ENCODE measurements at places on chromosomes 7 and 10. TPM values are rescaled to one million over a fixed set of nuclear protein-coding genes. Genes with fewer than 3 reads are reported as not detected.

Gene AKR1C8
- not detected for total RNA-seq

- no peak for DNase-seq
Measured at GRCh38 chr10:125054669-125055268, 105.6 kb downstream of the CTBP2 start.

GRCh38 chr10:129678186-129678585 lies 211.1 kb downstream of the MGMT start:
- DNase-seq = no peak

DNA sequence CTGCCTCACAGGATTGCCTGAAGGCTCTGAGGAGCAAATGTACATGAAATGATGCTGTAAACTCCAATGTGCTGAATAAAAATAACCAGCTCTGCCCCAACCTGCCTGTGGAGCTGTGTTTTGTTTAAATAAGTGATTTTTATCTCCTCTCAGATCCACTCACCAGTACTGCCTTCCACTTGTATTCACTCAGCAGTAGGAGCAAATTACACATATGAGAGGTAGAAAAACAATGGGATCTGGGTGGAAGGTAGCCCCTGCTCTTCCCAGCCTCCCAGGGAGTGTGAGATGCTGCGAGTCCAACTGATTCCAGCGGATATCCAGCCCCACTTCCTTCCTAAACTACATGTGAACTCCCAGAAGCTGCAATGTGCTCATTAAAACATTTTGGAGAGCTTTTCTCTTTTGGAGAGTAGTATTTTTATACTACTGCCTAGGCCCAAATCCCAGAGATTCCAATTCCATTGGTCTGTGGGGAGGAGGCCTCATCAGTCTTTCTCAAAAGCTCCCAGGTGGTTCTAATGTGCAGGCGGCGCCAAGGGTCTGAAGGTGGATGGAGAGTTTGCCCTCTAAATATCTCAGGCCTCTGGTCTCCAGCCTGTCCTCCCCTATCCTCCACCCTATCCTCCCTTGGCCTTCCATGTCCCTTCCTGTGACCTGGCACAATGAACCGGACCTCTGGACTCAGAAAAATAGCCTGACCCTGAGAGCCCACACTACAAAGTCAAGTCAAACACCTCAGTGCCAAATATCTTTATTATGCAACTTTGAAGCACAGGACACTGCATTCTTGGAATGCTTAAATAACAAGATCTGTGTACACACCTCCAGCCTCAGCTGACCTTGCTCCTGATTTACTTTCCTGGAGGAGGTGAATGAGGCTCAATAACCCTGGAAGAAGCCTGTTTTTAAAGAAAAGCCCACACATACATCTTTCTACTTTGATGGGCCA lies 46.2 kb downstream of the CPVL start:
- no peak for DNase-seq

Gene STEAP1B
- 38.6 TPM for total RNA-seq

Gene OR2A42
- not detected for total RNA-seq

DNA sequence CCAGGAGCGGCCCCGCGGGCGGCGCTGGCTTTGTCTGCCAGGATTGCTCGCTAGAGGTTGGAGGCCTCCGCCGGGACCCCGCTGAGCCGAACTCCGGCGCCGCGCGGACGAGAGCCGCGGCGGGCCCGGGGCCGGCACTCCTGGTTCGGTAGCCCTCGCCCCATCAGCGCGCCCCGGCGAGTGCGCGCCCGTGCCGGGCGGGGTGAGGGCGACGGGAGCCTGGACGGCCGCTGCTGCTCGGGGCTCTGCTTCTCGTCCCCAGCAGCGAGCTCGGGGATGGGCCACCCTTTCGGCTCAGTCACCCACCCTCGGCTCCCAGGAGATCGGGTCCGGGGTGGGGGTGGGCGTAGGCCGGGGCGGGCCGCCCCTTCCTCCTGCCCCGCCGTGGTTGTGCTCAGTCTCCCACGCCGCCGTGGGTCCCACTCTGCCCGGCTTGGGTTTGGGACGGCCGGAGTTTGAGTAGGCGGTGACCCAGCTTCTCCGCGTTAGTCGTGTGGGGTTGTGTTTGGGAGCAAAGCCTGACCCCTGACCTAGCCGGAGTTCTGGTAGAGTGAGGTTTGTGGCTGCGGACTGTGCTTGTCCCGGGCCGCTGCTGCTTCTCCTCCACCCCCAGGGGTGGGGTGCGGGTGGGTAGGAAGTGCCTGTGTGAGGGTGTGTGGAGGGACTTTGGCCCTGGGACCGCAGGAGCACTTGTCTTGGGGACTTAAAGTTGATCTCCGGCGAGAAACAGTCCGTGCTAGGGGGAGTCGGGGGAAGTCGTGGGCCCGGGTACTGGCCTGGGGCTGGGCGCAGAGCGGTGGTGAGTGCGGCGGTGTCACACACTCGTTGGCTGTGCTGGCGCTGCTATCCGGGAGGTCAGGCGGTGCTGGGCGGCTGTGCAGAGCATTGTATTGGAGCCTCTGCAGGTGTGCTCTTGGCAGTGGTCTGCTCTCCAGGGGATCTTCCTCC lies 677 bp downstream of the TSPAN14 start:
- peak; percentile 28 for DNase-seq

- DNase-seq = peak; percentile 40
Measured at GRCh38 chr7:112410092-112410491, 40.2 kb upstream of the IFRD1 start.

DNA sequence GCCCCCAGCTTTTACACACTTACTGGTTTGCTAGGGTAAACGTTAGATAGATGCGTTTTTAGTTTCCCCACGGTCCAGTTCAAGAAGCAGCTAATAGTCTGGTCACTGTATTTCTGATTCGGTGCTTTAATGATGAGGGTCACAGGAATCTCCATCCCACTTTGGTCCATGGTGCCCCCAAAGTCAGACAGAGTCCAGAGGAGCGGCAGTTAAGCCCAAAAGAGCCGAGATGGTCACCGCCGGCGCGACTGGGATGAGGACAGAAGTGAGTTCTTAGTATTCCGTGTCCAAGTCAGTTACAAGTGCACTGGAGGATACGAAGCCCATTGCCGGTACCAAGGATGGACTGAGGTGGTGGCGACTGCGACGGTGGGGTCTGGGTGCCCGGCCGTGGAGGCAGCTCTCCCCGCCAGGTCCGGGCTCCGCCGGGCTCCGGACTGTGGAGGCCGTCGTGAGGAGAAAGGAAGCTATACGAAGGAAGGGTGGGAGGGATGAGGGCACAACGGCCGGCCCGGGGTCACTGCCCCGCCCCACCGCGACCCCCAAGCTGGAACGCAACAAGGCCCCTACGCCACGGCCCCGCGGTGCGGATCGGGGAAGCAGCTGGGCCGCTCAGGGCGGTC lies 663 bp downstream of the HERPUD2 start:
- peak; percentile 30 for DNase-seq

Gene SFRP5
- not detected for total RNA-seq

- DNase-seq = no peak
Measured at GRCh38 chr7:12859761-12860160, 172.3 kb downstream of the ARL4A start.

DNA sequence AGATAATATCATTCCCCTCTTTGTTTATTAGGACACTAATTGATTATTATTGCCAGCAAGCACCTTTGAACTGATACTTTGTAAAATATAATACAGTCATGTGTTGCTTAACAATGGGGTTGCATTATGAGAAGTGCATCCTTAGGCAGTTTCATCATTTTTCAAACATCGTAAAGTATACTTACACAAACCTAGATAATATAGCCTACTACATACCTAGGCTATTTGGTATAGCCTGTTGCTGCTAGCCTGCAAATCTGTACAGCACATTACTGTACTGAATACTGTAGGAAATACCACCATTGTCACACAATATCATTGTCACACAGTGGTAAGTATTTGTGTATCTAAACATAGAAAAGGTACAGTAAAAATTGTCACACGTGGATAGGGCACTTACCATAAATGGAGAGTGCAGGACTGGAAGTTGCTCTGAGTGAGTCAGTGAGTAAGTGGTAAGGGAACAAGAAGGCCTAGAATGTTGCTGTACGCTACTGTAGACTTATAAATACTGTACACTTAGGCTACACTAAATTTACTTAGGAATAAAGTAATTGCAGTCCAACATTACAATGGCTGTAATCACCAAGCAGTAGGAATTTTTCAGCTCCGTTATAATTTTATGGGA lies 70.7 kb downstream of the LCOR start:
- no peak for DNase-seq

Gene PNLIPRP3
- total RNA-seq = not detected

GRCh38 chr7:73602721-73603651 lies 21.3 kb downstream of the MLXIPL start:
- DNase-seq = no peak

DNA sequence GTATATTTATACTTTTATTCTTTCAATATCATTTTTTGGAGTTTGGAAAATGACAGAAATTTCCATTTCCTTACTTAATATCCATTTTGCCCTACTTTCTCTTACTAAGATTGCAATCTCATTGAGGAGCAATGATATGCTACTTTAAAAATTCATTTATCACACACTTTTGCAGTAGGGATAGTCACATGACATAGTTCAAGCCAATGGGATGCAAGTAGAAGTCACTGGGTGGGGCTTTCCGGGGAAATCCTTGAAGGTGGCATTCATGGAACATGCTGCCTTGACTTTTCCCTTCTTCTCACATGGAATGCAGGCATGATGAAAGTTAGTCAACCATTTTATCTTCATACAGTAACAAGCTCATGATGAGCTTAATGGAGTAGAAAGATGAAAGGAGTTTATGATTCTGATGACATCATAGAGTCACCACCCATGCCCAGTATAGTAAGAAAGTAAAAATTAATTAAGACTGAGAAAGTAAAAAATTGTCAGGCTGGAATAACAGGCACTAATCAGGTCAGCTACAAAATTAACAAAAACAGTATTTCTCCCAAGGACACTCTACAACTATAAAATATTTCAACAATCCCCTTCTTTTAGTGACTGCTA lies 33.4 kb downstream of the IQUB start:
- no peak for DNase-seq

- DNase-seq = no peak
Measured at GRCh38 chr7:95534796-95535195, 49.1 kb downstream of the ASB4 start.

DNA sequence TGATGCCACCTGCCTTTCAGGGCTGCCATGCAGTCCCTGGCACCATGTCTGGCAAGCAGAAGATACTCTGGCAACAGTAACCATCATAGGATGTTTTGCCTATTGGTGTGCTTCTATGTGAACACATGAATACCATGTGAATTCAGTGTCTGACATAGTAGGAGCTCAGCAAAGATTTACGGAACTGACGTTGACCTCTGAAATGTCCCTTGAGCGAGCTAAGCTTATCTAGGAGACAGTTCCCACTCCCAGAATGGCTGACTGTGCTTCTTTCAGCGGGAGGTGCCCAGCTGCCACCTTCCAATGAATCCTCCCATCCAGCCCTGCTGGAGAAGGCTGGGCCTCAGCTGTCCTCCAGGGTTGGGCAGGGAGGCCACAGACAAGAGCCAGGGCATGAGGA lies 71.2 kb upstream of the LRRC18 start:
- DNase-seq = no peak

- DNase-seq = no peak
Measured at GRCh38 chr10:63331586-63331985, 134.2 kb downstream of the JMJD1C start.

Gene CYP2E1
- 0.82 TPM for total RNA-seq

Gene KEL
- not detected for total RNA-seq

GRCh38 chr7:17863095-17863808 lies 77.0 kb downstream of the SNX13 start:
- no peak for DNase-seq

Gene ADCY1
- total RNA-seq = 0.72 TPM

DNA sequence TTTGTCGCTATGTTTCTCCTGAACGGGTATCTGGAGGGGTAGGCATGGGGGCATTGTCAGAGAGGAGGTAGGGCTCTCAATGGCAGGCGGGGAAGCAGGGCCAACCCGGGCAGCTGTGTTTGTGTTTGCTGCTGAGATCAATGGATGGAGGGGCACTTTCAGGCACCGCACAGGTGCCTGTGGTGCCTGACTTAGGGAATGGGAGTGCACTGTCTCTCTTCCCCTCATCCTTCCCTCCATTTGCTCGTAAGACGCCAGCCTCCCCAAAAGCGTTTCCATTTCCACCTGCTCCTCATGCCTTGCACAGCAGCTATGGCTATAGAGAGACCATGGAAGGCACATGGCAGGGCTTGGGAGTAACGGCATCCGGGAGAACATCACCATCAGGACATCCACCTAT lies 615.9 kb upstream of the FOXK1 start:
- DNase-seq = no peak

- no peak for DNase-seq
Measured at GRCh38 chr7:6422926-6423632, 24.7 kb downstream of the DAGLB start.

DNA sequence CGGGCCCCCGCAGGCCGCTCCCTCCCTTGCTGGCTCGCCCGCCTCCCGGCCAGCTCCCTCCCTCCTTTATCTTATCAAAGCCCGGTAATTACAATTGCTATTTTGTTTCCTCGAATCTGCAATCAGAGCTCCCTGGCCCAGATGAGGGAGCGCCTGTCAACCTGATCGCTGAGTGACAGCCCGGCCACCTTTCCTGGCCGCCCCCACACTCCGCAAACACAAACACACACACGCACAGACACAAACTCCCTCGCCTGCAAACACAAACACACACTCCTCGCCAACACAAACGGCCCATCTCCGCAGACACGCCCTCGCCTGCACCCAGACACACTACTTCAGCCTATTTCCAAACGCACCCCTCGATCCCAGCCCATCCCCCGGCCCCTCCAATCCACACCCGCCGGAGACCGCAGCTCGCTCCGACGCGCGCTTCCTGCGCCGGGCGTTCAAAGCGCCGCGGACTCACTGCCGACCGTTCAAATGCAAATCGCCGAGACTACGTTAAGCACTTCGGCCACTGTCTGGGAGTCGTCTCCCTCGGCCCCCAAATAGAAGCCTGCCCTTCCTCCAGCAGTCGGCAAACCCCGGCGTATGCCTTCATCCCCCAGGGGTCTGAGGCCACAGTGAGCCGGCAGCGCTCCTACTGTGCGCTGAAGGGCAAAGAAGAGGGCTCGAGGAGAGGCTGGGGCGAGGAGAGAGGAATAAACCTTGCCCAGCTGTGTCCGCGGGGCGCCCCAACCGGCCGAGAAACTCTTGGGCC lies 3.0 kb upstream of the FGF8 start:
- peak; percentile 15 for DNase-seq

DNA sequence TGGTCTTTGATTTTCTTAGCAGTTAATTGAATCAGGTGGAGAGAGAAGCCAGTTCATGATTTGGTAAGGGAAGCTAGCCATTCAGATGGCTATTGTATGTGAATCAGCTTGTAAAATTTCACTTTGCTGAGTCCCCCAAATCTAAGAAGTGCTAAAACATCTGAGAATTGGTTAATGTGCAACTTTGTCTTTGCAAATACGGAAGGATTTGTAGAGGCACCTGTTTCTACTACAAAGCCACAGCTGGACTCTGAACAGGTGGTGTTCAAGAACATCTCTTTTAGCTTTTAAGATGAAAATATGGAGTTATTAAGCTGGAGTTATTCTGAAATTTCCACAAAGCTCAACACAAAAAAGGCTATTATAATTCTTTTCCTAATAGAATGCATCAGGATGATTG lies 132.6 kb downstream of the VPS50 start:
- no peak for DNase-seq

GRCh38 chr10:119503821-119504220 lies 38.7 kb downstream of the RGS10 start:
- DNase-seq = no peak

Data from fibroblast of the aortic adventitia (primary cell).